ENCODE measurements at places on chromosomes 4 and X.

DNA sequence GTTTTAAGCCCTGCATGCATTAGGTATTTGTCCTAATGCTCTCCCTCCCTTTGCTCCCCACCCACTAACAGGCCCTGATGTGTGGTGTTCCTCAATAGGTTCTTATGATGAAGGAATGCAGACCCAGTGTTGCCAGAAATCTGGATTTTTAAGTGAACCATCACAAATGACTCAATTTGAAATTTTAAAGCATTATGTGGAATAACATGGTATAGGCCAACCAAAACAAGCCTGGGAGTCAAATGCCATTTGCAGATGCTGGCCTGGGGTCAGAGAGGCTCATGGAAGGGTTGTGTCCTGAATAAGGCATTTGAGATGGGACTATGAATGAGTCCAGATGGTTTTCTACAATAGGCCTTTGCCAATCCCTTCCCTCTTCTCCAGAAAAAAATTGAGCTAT lies 179.6 kb downstream of the SHROOM3 start:
- DNase-seq: no peak

DNA sequence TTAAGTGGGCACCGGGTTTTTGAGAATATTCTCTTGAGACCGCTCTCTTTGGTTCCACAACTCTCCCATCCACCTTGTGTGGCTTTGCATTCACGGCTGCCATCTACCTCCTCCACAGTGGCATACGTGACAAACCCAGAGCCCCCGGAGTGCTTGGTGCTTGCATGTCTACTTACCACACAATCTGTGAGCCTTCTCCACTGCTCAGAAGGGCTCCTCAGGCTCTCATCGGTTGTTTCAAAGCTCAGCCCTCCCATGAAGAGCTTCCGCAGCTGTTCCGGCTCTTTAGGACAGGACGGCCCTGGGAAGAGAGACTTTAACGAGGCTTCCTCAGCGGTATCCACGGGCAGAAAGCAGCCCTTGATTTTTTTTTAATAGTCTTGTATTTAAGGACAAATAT lies 167.6 kb upstream of the ANK2 start:
- DNase-seq: no peak

GRCh38 chrX:66020631-66021334 lies 19.1 kb downstream of the VSIG4 start:
- no peak for DNase-seq

GRCh38 chrX:147680251-147680650 lies 231.5 kb upstream of the FMR1 start:
- no peak for DNase-seq

DNA sequence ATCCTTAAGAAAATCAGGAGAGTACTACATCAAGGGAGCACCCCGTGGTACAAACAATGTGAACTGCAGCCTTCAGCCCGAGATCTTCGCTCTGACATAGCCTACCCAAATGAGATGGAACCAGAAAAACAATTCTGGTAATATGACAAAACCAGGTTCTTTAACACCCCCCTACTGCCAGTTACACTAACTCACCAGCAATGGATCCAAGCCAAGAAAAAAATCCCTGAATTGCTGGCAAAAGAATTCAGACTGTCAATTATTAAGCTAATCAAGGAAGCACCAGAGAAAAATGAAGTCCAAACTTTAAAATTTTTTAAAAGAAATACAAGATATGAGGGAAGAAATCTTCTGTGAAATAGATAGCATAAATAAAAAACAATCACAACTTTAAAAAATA lies 101.7 kb upstream of the KLF8 start:
- no peak for DNase-seq

DNA sequence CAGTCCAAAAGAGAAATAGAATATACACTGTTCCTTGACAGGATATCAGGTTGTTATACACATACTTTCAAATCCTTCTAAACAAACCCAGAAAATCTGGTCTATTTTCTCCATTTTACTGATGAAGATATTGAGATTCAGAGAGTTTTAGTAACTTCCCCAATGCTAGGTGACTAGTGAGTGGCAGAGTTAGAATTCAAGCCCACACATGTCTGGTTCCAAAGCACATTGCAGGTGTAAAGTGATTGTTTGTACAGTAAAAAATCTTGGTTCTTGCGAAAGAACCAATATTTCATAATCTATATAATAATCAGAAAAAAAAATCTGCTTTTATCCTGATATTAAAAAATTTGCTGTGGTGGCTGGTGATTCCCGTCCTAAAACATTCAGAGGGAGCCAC lies 39.5 kb upstream of the EMCN start:
- no peak for DNase-seq

DNA sequence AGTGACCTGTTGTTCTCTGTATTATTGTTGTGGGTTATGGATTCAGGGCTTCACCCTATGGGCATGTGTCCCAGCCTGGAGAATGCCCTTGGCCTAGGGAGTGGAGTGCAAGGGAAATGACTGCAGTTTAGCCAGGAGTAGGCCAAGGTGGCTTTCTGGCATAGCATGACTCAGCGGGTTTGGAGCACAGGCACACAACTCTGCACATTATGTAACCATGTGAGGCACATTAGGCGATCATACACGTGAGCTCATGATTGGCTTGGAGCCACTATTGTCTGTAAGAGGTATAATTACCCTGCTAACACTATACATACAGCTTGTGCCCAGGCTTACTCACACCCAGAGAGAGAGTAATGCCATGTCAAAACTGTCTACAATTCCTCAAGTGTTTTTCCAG lies 35.1 kb upstream of the TACR3 start:
- DNase-seq: no peak

Data from stimulated activated CD8-positive, alpha-beta memory T cell treated with anti-CD3 and anti-CD28 coated beads, Interleukin-2, amount 100 ng/mL, for 1 hour (primary cell).